ENCODE measurements at places on chromosomes 4 and X. TPM values are rescaled to one million over a fixed set of nuclear protein-coding genes. Genes with fewer than 3 reads are reported as not detected.
A peak's percentile ranks its signal among the peaks of the same experiment; 100 is the strongest.

The PLAC8 gene
- total RNA-seq: not detected

DNA sequence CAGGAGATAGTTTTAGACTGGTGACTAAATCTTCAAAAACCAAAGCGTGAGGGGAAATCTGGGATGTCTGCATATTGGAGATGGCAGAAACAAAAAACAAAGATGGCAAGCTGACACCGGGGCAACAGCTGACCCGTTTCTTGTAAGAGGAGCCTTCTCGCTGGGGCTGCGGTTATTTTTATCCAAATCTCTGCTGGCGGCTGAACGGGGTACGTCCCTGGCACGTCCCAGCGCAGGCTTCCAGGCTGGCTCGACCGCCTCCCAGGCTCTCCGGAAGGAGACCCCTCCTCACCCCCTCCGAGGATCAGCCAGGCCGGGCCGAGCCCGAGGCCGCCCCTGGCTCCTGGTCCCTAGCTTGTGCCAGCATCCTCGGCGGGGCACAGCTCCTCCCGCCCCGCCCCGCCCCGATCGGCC is 403 bp downstream of the SGCB start:
- peak; percentile 51 for DNase-seq

The ZNF330 gene
- 41.8 TPM for total RNA-seq

DNA sequence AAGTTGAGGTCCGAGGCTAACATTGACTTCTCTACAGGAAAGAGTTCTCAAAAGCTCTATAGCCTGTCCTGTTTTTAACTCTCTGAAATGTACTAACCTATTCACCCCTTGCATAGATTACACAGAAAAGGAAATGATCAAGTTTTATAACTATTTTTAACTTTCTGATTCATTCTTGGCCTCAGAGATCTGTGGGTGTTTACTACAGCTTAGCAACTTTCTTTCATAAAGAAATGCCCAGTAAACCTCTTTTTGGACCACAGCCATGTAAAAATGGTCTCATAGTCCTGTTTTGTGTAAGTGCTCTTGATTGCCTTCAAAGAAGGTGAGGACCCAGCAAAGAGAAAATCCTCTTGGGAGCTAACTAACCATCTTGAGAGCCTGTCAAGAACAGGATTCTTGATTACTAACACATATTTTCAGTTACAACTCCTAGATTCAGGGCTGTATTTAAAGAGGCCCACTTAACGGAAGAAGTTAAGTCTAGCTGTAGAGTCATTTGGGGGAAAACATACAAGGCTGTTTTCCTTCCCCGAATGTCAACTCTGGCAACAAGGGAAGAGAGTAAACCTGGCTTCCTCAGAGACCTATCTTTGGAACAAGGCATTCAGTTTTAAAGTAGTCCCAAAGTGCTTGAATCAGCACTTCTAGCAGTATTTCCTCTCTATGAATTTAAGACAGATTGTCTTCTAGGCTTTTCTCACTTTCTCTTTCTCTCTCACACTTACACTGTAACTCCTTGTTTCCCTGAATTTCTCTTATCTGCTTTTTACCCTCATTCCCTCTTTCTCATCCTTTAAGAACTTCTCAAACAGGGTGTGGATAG is 78.2 kb downstream of the IL21 start:
- DNase-seq: no peak

The HSFX3 gene
- total RNA-seq: not detected

GRCh38 chr4:63922146-63922545 is 487.1 kb downstream of the TECRL start:
- DNase-seq: no peak

The SOWAHD gene
- not detected for total RNA-seq

- no peak for DNase-seq
Observed at GRCh38 chrX:14915596-14915995, 42.4 kb downstream of the MOSPD2 start.

GRCh38 chr4:26529479-26529878 is 39.2 kb upstream of the CCKAR start:
- no peak for DNase-seq

The HSD17B13 gene
- total RNA-seq: not detected

The PF4V1 gene
- not detected for total RNA-seq

The JCHAIN gene
- total RNA-seq: not detected

GRCh38 chrX:68846536-68846935 is 17.7 kb downstream of the EFNB1 start:
- no peak for DNase-seq

GRCh38 chr4:102399021-102399420 is 53.7 kb upstream of the SLC39A8 start:
- no peak for DNase-seq

GRCh38 chrX:78199851-78200250 is 60.4 kb upstream of the TAF9B start:
- DNase-seq: no peak

DNA sequence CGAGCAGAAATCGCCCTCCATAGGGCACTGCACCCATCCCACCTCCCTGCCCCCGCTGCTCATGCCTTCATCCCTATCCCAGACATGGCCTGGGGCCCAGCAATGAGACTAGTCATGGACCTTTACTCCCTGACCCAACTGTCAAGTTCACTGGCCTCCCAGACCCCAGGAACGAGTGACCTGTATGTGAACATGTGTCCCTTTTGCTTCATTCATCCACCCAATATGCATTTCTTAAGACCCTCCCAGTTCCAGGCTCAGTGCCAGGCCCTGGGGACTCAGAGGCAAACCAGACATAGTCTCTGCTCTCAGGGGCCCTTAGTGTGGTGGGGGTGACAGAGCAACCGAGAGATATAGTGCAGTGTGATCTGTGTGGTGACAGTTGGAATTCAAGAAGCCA is 67.0 kb downstream of the EFNB1 start:
- DNase-seq: no peak

DNA sequence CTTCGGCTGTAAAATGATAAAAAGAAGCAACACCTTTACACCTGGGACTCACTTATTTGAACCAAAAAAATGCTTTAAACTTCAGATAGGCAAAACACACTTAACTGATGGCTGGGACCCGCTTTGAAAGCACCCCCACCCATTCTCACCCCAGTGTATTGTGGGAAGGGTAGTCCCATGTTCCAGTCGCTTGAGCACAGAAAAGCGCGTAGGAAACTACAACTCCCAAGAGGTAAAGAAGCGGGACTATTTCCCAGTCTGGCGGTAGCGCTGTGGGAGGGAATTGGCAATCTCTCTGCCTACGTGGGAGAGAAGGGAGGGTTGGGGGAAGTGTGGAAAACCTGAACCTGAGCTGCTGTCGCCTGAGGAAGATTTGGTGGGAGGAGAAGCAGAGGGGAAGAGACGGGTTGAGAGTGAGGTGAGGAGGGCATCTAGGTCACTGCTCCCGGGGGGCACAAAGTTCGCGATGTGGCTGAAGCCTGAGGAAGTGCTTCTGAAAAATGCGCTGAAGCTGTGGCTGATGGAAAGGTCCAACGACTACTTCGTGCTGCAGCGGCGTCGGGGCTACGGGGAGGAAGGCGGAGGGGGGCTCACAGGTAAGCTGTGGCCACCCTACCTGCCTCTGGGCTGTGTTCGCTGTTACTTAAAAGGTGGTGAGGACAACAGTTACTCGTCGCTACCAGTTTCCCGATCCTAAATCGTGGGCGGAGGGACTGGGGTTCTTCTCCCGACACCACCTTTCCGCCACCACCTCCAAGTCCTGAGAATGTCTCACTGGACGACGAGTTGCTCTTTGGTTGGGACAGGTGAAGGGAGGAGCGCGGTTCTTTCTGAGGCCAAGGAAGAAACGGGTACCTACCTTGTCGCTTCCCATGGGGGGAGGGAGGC is at the start of gene TBC1D8B:
TBC1D8B (plus strand) TSS at position 286 of the 888 bp plus-strand sequence; CDS start at position 467, 181 bp downstream.
- DNase-seq: peak; percentile 52

DNA sequence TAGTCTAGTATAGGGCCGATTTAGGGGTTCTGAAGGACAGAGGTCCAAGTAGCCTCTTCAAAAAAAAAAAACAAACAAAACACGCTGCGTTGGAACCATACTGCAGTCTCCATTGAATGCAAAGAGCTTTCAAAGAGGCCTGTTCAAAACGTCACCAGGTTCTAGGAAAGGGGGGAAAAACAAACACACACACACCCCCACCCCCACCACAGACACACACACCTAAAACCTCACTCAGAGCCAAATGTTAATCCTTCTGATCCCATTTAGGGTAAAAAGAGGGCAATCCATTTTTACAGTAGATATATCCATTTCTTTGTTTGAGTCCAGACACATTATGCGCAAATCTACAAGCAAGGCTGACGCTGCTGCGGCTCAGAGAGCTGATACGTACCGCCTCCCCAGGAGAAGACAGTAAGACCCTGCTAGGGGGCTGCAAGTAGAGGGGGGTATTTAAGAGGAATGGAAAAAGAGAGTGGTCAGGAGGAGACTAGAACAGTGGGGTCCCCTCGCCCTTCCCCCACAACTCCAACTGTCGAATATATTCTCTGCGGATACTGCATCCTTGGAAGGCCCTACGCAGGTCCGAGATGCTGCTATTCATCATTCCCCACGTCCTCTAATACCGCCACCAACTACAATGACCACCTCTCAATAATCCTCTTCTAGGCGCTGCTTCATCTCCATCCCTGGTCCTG is 1.3 kb downstream of the NKRF start:
- DNase-seq: no peak

DNA sequence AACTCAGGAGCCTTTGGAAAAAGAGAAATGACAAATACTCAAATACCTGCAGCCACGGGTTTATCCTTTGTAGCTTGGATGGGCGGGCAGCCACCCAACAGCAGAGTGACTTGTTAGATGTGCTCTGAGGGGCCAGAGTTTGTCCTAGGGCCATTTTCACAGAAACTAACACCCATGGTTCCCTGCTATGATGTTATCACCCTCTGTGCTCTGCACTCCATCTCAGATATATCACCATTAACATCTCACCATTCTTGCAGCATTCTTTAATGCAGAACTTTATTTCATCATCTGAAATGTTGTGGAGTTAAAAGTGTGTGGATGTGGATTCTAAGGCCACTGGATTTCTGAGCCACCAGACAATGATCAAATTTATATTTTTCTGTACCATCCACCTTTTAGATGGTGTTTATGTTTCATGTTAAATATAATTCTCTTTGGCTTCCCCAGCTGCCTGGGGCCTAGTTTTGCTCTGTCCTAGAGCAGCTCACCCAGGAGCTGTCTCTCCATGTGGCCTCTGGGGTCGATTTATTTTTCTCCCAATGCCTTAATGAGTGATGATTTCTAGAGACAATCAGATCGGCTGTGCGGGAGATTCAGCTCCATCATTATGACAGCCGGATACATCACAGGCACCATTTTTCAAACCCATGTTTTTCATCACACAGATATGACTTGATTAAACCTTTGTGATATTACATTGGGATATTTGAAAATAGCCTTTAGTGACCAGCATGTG is 380.8 kb downstream of the BCOR start:
- DNase-seq: no peak

DNA sequence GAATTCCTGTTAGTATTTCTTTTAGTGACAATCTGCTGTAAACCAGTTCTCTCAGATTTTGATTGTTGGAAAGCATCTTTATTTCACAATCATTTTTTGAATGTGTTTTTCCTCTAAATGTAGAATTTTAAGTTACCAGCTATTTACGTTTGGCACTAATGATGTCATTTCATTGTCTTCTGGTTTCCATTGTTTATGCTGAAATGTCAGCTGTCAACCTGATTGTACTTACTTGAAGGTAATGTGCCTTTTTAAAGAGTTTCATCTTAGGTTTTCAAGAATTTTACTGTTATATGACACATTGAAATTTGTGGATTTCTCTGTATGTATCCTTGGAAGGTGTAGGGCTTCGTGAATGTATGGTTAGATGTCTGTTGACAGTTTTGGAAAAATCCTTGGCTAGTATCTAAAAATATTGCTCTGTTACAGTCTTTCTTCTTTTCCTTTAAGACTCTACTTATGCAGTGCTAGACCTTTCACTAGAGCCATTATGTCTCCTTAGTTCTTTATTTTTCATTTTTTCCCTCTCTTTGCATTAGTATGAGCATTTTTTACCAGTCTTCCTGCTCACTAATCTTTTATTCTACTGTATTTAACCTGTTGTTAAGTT is 30.4 kb downstream of the SMAD1 start:
- no peak for DNase-seq

The CFP gene
- 27.5 TPM for total RNA-seq

- DNase-seq: no peak
Observed at GRCh38 chr4:158056689-158057245, 116.1 kb downstream of the GASK1B start.

The ARSJ gene
- total RNA-seq: 11.2 TPM

- no peak for DNase-seq
Observed at GRCh38 chr4:3054169-3054759, 20.1 kb downstream of the HTT-AS start.

The MTNR1A gene
- total RNA-seq: not detected

DNA sequence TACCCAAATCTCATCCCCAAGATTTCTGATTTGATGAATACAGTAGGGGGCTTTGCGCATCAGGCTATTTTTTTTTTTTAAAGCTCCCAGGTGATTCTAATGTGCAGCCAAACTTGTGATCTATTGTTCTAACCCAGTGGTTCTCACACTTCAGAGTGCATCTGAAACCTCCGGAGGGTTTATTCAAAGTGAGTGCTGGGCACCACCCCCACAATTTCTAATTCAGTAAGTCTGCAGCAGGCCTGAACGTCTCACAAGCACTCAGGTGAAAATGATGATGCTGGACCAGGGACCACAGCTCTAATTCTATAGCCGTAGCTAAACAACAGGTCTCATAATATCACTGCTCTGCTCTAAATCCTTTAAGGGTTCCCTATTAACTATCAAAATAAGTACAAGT is 211.4 kb downstream of the FMR1NB start:
- DNase-seq: no peak

GRCh38 chr4:110620691-110621327 is 2.1 kb downstream of the PITX2 start:
- DNase-seq: peak; percentile 77

The TXK gene
- 0.36 TPM for total RNA-seq

The AMOT gene
- 31.2 TPM for total RNA-seq

The PAGE2 gene
- not detected for total RNA-seq

The GAGE10 gene
- total RNA-seq: not detected

GRCh38 chr4:58261526-58261925 is 1151.3 kb upstream of the IGFBP7 start:
- no peak for DNase-seq

DNA sequence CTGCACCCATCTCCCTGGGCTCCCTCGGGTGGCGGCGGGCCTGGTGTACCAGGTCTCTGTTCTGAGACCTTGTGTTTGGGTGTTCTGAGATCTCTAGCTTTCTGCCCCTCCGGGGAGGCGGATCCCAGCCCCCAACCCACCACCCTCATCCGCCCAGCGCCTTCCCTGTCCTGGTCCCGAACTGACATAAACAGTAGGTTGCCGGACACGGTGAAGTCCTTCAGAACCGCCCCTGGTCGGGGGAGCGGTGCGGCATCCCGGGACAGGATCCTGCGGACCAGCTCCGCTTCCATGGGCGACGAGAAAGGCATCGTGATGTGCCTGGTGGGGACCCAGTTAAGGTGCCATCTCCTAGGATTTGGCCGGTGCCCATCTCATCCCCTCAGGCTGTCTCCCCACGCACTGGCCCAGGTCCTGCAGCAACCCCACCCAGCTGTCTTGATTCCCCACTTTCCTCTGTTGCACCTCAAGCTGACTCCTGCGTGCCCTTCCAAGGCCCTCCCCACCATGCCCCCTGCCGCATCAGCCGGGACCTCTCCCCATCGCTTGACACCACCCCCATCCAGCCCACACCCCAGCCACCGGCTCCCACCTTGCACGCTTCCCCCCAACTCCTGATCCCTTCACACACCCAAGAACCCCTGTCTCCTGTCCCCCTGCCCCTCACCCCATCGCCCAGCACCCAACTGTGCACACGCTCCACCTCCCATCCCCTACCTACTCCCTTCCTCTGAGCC is 900 bp downstream of the CTAG2 start:
- no peak for DNase-seq

All from endothelial cell (in vitro differentiated cells).